Brain microvascular endothelial cell (primary cell): ENCODE measurements at places on chromosomes 13 and 19.

- DNase-seq, result no peak
These were observed 6.5 kb upstream of the TSHZ3 start for GRCh38 chr19:31355665-31356289.

GRCh38 chr13:74389056-74389455, 254.9 kb upstream of the KLF12 start:
- peak; percentile 31 for DNase-seq

DNA sequence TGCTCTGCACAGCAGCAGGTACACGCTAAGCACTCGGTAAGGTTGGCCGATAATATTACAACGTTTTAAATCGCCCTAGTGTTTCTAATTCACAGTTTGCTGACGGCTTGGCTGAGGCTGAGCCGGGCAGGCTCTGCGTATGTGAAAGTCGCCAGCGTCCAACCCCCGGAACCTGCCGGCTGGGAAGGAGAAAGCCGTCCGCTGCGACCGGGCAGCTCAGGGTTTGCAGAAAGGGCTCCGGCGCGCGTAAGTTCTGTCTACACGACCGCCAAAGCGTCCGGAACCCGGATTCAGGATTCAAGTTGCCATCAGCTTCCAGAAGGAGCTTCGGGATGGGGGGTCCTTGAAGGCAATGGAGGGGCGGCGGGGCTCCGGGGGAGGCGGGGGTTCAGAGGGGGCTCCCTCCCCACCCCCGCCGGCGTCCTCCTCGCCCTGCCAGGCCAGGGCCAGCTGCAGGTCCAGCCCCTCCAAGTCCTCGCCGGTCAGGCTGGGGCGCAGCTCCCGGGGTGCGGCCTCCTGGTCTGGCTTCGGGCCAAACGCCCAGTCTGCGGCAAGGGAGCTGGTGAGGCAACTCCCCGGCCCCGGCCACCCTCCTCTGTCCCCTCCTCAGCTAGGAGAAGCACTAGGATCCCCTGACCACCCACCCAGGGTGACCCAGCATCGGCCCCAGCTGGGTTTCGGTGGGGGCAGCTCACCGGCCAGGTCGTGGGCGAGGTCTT, 575 bp downstream of the SMIM44 start:
- DNase-seq, result no peak

GRCh38 chr19:56403764-56404704, at the start of gene ZNF583:
Gene ZNF583 (plus strand): TSS chr19:56404332. CDS start chr19:56407115, 2,783 bp downstream.
- DNase-seq, result peak; percentile 95

DNA sequence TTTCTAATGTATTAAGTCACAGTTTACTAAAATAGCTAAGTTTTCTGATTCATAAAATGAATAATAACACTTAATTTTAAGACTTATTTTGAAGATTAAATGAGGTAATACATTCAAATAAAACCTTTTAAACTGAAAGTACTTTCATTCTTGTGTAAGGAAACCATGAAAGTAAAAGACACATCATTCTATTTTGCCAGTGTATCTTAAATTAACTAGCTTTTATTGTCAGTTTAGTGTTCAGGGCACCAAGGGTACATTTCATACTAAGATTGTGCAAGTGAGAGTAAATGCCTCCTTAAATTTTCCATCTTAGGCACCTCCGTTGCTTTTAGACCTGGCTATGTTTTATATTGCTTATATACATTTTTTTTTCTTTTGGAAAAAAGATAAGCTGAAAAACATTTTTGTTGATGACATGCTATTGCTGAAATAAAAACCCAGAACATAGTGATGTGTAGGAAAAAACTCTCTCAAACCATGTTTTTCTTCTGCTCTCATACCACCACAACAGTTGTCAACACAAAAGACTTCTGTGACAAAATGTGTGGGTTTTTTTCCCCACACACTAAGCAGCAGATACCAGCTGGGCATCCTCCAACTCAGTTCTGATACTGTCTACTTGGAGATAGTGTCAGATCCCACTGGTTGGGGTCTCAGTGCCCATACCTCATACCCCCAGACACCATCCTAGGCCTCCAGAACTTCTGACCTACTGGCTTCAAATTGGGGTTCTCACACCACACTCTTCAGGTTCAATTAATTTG, 30.7 kb upstream of the LPAR6 start:
- DNase-seq, result no peak

- DNase-seq, result no peak
These were observed 11.9 kb downstream of the MEIS3 start for GRCh38 chr19:47407417-47407774.

GRCh38 chr13:78147905-78148304, 229.3 kb upstream of the EDNRB start:
- peak; percentile 60 for DNase-seq

GRCh38 chr13:21069561-21070004, 8.2 kb upstream of the LATS2 start:
- DNase-seq, result peak; percentile 85

GRCh38 chr13:40233731-40234195, 432.7 kb downstream of the FOXO1 start:
- DNase-seq, result no peak

DNA sequence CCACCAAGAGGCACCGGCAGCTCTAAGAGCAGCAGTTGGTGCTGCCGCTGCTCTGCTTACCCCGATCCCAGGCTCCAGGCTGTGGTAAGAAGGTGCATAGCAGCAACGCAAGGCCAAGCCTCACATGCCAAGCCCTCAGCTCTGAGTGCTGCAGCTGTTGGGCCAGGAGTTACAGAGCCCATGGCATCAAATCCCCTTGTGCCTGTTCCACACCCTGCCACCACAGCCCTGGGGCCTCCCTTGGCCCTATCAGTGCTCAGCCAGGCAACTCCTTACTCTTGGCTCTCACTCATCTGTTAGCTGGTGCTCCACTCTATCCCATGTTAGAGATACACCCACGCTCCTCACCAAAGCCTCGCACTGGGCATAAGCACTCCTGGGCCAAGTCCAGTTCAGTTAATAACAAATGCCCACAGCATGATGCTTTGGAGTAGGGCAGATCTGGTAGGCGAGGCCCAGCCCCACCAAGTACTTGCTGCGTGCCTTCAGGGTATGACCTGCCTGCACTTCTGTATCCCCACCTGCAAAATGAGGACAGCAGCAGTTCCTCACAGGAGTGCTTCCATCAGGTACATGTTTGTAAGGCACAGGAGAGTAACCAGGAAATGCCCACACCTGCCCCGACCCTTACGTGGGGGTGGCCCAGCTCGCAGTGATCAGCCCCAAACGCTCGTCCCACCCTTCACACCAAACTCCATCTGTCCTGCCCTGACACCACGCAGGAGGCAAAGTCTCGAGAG, 16.2 kb downstream of the AKAP8L start:
- no peak for DNase-seq

DNA sequence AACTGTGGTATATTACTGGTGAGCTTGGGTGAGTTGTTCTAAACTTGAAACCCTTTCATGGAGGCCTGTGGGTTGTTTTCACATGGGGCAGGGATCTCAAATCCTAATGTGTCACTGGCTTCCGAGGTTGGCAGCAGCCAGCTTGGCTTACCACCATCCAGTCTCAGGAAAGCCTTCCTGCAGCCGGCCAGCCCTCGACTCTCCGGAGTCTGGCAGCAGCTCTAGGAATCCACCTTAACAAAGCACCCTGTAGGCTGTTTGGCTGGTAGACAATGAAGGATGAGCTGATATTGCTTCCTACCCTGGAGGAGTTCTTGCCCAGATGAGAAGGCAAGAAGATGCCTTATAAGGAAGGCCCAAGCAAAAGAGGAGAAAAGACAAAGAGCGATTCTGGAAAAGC, 188.3 kb downstream of the KLF12 start:
- no peak for DNase-seq

DNA sequence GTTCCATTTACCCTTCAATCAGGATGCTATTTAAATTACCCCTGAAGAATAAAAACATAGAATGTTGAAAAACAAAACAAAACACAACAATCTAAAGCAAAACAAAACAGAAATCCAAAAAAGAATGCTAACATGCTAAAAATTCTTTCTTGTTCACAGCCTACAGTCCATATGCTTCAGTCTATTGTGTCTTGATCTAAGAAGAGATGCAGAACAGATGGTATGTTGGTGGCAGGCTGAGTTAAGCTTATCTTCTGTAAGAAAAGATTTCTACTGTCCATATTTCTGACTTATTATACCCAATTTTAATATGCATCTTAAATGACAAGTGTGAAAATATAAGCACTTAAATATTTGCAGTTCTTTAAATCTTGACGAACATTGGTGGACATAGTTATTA, 356.1 kb upstream of the SLITRK1 start:
- no peak for DNase-seq

DNA sequence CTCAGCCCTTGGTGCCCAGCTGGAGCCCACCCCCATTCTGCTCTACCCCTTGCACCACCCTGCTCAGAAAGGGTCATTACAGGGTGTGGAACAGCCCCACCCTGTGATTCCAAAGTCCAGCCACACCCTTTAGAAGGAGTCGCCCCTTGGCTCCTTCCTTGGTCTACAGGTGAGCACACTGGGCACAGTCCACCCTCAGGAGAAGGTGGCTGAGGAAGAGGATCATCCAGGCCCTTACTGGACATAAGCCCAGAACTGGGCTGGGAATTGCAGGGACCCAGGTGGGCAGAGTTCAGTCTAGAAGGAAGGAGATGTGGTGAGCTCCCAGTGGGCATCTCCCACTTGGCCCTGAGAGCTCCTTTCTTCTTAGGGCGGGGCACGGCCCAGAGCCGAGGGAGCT, 8.6 kb downstream of the SLC46A3 start:
- no peak for DNase-seq

GRCh38 chr19:19120308-19121231, 17.7 kb downstream of the TMEM161A start:
- DNase-seq, result peak; percentile 78

DNA sequence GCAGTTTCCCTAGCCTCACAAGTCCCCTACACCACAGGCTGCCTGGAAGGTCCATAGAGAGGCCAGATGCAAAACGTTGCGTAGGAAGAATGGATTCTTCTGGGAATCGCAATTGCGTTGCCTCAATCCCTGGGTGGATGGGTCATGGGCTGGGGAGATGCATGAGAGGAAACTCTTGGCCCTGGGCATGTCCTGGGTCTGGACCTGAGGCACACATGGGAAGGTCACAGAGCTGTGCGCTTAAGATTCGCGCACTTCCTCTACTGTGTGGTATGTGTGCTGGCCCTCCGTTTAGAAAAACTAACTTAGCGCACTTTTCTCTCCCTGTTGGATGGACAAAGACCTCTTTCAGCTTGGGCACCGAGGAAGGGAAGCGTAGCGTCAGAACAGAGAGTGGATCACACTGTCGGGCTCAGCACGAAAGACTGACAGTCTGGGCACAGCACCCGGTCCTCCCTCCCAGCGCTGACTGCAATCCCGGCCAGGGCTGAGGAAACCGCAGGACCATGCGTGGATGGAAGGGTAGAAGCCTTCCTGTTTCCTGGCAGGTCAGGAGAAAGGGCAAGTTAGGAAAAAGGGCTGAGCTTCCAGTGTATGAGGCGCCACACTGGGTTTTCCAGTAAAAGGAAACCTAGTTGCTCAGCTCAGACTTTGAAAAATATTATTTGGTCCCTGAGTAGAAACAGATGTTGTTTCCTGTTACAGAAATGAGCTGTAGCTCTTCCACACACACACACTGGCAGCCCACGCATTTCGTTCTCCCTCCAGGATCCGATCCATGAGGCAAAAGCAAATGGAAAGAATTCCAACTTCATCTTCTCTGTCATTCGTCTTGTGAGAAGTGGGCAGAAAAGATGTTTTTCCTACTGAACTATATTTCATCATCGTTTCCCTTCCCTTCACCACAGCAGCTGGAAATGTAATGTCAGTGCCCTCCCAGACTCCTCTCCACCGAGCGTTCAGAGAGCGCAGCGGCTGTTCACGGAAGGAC, 86.0 kb downstream of the ING1 start:
- peak; percentile 39 for DNase-seq

DNA sequence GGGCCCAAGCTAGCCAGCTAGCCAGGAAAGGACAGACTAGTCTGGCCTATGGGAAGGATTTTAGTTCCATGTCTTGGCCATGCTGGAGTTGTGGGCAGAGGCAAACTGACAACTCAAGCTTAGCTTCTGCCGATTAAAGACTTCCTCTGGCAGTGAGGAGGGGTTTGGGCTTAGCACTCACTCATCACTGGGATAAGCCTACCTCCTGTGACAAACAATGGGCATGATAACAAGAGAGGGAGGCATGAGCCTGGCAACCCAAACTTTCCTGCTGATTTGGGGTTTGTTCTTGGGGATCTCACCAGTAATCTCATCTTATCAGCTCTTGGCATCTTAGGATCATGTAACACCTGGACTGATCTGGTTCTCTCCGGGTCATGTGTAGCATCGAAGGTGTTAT, 83.6 kb downstream of the KL start:
- no peak for DNase-seq

- DNase-seq, result no peak
These were observed 119.5 kb upstream of the MCF2L start for GRCh38 chr13:112849500-112849899.

DNA sequence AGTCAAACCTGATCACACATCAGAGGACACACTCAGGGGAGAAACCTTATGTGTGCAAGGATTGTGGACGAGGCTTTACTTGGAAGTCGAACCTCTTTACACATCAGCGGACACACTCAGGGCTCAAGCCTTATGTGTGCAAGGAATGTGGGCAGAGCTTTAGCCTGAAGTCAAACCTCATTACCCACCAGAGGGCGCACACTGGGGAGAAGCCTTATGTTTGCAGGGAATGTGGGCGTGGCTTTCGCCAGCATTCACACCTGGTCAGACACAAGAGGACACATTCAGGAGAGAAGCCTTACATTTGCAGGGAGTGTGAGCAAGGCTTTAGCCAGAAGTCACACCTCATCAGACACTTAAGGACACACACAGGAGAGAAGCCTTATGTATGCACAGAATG, 8.2 kb upstream of the ZNF527 start:
- DNase-seq, result no peak

GRCh38 chr19:32921624-32922023, 50.1 kb downstream of the CEP89 start:
- no peak for DNase-seq

DNA sequence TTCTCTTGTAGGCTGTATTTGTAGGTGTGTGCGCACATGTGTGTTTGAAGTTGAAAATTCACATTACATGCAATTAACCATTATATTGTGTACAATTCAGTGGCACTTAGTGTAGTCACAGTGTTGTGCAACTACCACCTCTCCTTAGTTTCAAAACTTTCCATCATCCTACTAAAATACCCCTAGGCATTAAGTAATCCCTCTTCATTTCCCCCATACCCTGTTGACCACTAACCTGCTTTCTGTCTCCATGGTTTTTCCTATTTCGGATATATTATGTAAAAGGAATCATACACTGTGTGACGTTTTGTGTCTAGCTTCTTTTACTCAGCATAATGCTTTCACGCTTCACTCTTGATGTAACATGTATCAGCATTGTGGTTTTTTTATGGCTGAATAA, 16.1 kb downstream of the LSM14A start:
- DNase-seq, result no peak
